NCI-H2081 treated with DMSO at 0.1 percent for 48 hours (cell line): ENCODE measurements at places on chromosomes 13 and 19.

DNA sequence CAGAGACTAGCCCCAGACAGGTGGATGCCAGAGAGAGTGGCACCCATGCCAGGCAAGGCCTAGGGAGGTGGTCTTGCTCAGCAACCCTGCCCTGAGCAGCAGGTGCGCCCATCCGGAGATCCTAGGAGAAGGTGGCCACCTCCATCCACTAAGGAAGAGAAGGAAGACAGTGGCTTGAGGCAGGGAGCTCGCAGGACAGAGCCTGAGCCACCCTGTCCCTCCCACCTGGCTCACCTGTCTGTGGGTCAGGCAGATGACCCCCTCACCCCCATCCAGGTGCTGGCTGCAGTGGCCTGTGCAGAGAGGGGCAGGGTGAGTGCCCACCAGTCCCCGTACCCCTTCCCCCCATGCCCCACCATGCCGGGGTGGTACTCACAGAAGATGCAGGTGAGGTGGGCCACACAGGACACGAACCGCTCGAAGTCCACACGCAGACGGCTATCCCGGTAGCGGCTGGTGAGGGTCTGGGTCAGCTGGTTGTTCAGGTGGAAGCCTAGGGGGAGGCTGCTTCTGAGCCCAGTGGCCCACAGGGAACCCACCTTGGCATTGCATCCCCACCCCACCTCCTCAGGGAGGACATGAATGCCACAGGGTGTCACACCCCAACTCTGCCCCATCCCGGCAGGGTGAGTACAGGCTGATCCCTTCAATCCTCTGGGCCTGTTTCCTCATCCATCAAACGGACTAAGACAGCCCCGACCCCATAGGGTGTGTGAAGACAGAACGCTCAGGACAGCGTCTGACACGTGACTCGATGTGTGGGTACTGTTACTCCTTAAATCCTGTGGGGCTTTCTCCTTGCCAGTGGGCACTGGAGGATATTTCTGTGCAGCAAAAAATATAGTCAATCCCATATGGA, 13.3 kb downstream of the CAPN12 start:
- DNase-seq, result no peak

GRCh38 chr19:5487222-5487621, 32.0 kb downstream of the ZNRF4 start:
- DNase-seq, result no peak

DNA sequence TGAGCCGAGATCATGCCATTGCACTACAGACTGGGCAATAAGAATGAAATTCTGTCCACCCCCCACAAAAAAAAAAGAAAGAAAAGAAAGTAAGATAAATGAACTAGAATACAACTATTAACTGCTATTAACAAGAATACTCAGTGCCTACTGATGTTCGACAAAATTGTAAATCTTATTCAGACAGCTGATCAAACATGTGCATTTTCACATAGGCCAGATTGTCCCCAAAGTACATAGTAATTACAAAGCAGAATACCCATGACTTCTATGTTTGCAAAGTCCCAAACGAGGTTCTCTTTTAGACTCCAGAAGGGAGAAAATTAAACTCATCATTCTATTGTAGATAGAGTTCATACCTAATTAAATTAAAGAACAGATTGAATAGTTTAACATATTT, 113.4 kb downstream of the UFM1 start:
- DNase-seq, result peak; percentile 30

GRCh38 chr13:40671956-40672764, 5.7 kb upstream of the FOXO1 start:
- no peak for DNase-seq

DNA sequence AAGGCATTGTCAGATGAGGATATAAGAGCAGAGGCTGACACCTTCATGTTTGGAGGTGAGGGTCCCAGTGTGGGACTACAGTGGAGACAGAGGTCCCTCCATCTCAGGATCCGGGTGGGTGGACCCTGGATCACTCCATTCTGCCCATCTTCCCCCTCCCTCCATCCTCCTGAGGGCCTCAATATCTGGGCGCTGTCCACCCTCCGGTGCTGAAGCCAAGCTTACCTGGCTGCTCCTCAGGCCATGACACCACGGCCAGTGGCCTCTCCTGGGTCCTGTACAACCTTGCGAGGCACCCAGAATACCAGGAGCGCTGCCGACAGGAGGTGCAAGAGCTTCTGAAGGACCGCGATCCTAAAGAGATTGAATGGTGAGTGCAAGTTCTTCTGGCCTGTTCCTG, 11.9 kb downstream of the CYP4F12 start:
- no peak for DNase-seq

GRCh38 chr13:39350461-39350881, 252.5 kb downstream of the LHFPL6 start:
- peak; percentile 2 for DNase-seq

GRCh38 chr13:78587395-78587794, 16.0 kb downstream of the POU4F1 start:
- no peak for DNase-seq

GRCh38 chr13:53460796-53461195, 432.2 kb downstream of the OLFM4 start:
- no peak for DNase-seq

DNA sequence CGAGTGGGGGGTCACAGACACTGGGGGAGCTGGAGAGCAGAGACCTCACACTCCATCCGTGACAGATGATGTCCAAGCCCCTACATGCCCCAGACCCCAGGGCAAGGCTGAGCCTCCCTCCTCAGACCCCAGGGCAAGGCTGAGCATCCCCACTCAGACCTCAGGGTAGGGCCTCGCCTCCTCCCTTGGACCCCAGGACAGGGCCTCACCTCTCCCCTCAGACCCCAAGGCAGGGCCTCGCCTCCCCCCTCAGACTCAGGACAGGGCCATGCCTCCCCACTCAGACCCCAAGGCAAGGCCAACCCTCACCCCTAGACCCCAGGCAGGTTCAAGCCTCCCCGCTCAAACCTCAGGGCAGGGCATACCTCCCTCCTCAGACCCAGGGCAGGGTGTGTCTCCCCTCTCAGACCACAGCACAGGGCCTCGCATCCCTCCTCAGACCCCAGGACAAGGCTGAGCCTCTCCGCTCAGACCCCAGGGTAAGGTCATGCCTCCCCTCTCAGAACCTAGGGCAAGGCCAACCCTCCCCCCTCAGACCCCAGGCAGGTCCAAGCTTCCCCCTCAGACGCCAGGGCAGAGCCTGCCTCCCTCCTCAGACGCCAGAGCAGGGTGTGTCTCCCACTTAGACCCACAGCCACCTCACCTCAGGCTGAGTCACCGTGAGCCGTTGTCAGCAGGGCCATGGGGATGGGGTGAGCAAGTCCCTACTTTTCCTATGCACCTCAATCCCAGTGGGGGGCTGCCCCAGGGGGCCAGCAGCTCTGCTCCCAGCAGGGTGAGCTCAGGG, 1.7 kb upstream of the S1PR4 start:
- no peak for DNase-seq

DNA sequence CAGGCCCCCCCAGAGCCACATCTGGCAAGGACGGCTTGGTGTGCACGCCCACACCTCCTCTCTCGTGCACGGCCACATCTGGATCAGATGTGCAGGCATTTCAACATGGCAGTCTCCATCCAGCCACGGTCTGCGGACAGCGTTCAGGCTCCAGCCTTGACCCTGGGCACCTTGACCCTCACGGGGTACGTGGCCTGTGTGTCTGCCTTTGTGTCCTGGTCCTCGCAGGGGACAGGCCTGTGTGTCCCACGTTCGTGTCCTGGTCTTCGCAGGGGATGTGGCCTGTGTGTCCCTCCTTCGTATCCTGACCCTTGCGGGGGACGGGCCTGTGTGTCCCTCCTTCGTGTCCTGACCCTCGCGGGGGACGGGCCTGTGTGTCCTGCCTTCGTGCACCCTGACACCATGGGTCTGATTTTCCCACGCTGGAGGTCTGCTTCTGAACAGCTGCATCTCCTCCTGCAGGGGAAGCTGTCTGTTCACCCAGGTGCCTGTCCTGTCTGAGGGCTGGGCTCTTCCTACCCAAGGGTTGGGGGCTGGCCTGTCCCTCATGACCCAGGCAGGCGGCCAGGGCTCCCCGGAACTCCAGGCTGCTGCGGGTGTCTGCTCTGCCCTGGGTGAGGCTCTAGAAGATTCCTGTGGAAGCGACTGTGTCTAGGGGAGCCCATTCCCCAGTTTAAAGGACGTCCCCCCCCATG, 25.3 kb downstream of the RASA3 start:
- no peak for DNase-seq

DNA sequence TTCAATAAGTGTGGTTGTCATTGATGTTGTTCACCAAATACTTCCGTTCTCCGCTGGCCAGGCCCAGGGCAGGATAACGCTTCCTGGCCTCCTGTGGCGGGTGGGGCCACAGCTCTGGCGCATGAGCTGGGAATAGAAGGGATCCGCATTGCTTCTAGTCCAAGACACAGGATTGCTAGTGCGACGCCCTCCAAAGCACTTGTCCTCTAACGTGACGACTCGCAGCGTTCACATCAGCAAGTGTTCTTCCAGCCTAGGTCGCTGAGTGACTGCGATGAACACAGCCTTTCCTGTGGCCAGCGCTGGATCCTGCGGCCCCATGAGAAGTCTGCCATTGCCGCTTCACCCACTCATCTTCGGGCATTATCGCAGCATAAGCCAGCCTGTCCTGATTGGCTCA, 39.4 kb downstream of the VSTM2B start:
- no peak for DNase-seq

DNA sequence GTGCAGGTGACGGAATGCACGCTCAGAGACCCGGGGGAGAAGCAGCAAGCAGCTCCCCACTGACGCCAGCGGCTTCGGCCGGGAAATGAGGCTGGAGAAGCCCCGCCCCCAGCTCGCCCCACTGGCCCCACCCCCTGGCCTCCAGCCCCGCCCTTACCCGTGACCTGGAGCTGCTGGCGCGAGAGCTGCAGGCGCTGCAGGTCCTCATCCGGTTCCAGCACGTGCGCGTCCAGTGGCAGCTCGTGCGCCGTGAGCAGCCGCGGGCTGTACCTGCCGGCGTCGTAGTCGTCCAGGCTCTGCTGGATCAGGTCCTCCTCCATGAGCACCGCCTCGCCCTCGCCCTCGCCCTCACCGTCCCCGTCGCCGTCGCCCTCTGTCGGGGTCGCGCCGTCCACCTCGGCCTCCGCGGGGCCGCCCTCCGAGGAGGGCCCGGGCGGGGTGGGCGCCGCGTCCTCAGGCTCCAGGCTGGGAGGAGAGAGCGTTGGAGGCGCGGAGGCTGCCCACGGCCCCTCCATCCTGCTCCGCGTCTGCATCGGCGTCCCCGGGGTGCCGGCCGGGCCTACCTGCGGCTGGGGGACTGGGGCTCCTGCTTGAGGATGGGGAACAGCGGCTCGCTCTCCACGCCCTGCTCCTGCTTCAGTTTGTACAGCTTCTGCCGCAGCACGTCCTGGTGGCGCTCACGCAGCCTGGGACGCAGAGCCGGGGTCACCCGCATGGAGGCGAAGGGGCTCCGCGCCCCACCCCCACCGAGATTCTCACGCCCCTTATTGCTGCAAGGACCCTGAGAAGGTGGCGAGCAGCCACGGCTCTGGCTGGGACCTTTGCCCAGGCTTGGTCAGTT, 6.4 kb upstream of the TBXA2R start:
- no peak for DNase-seq

- no peak for DNase-seq
These were observed 5.3 kb downstream of the CCDC8 start for GRCh38 chr19:46407856-46408663.

- no peak for DNase-seq
These were observed 14.5 kb downstream of the KLK4 start for GRCh38 chr19:50896591-50897190.

GRCh38 chr19:41330946-41331678, 21.1 kb downstream of the CCDC97 start:
- DNase-seq, result no peak

DNA sequence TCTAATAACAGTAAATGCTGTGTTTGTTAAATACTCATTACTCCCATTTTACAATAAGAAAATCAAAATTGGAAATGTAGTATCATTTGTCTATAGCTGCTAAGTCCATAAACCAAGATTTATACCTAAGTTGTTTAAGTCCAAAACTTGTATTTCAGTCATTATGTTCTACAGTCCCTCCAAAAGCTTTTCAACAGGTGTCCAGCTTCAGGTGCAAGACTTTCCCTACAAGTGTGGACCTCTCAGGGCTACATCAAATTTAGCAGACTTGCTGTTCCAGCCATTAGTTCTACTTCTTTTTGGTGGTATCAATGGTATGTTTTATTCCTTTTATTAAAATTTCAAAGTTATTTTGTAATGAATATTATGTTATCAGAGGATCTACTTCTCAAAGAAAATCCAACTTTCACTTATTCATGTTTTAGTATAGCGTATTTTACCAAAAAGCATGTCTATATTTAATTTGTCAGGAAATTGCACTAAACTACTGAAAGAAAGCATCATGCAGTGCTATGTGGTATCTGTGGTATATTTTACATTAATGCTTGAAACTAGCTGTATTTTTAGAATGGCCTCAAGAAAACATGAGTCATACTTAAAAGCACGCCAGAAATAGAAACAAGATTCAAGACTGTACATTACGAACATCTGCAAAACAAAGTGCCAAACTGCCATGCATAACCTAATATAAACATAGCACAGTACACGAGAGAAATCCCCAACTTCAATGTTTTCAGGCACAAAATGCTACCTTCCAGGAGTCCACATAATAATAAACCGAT, 44.5 kb downstream of the VWA8 start:
- DNase-seq, result no peak

GRCh38 chr19:40717880-40718773, 1.2 kb downstream of the ITPKC start:
- no peak for DNase-seq

DNA sequence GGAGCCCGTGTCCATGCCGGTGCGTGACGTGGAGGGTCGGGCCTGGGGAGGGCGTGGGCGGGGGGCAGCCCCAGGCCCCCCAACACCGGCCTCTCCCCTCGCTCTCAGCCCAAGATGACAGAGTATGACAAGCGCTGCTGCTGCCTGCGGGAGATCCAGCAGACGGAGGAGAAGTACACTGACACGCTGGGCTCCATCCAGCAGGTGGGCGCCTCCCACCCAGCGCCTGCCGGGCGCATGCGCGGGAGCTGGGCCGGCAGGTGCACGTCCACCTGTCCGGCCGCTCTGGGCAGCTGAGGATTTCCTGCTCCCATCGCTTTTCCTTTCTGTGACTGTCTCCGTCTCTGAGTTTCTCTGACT, 49.8 kb downstream of the VAV1 start:
- DNase-seq, result no peak
